GM13976 (cell line): ENCODE measurements at places on chromosomes 1 and 21.

DNA sequence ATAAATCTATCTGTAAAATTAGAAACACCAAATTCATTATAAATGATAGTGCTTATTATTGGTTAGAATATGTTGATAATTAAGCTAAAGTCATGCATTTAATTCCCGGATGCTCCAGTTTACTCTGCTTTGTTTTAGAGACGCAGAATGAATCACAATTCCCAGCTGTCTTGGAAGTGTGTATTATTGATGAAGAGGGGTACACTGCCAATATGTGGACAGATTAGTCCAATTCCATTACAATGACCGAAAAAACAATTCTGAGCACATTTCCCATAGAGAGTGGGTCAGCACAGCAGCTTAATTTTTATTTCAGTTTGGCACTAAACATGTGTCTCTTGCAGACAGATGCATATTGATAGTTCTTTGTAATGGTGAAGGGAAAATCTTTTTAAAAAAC, 146.7 kb downstream of the KCNT2 start:
- no peak for DNase-seq

- DNase-seq = peak; percentile 57
Observed at GRCh38 chr1:154148807-154149206, 6.1 kb downstream of the NUP210L start.

DNA sequence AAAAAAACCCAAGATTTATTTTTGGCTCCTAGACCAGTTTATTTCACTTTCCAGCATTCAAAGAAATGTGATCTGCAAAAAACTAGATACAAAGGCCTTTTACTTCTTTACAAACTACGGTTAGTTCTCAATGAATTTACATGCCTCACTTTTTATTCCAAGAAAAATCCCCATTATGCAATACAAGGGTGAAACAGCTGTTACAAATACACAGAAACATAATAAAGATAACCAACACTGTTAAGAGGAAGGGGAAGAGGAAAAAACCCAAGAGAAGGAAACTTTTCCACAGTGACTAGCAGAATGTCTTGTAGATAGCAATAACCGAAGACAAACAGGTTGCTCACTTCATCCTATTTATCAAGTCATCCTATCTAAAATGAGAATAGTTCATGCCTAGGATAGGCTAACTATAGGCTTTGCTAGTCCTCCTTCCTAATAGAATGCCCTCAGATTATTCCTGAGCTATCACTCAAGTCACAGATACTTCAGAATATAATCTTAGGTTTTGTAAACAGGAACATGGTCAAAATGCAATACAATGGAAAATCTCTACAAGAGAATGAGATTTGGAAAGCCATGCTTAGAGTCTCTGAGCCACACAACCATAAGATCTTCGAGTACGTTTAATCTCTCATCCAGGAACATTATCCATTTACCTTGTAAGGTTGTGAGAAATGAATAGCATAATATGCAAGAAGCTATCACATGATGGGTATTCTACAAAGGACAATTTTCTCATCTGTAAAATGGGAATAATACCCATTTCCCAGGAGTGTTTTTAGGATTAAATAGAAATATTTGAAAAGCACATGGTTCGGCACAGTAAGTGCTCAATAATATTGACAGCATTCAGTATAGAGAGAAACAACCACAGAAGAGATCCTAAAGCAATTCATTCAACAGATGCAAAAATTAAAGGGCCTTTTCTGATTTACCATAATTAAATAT, 5.4 kb downstream of the PNRC2 start:
- DNase-seq = no peak

DNA sequence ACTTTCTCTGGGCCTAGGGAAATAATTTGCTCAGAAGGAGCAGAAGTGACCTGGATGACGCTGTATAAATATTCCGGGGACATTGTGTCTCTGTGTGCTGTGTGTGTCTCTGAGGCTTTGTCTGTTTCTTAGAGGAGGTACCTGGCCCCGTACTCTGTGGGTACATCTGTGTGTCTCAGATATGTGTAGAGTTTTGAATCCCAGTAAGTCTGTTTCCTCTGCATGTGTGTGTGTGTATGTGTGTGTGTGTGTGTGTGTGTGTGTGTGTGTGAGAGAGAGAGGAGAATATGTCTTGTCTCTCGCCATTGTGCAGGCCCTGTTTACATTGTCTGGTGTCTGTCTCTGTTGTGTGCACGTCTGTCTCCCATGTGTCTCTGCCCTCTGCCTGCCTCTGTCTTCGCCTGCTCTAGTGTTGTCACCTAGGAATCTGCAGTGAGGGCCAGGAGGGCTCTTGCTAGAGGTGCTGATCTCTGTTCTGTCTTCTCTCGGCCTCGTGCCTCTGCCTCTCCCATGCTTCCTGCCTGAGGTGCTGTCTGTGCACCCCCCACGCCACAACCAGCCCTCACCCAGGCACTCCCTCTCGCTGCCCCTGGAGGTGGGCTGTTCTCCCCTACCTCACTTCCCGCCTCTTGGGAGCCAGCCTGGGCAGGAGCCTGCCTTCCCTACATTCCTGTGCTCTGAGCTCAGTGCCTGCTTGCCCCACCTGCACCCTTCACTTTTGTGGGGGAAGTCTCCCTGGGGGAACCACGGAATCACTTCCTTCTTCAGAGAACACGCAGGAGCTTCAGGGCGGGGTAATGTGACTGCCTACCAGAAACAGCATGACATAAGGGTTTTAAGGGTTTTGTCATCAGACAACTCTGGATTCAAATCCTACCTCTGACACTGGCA, 5.9 kb downstream of the MAP7D1 start:
- DNase-seq = peak; percentile 79

- no peak for DNase-seq
Observed at GRCh38 chr1:76038287-76039004, 36.1 kb upstream of the ST6GALNAC3 start.
